ENCODE measurements at places on chromosomes 1 and 21.

GRCh38 chr1:69852151-69852550 is 284.4 kb downstream of the LRRC7 start:
- DNase-seq: no peak

DNA sequence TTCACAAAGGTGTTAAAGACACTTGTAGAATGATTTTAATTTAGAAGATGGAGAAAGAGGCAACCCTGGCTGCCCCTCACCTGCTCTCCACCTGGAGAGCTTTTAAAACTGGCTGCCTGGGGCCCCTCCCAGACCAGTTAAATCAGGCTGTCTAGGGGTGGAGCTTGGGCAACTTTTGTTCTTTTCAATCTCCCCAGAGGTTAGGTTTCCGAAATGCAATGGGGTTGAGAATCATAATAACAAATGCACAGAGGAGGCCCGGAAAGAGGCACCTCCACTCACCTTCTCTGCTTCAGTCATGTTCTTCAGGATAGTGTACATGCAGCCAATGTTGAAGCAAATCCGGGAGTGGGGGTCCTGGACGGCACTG is 400 bp downstream of the NCF2 start:
- DNase-seq: no peak

DNA sequence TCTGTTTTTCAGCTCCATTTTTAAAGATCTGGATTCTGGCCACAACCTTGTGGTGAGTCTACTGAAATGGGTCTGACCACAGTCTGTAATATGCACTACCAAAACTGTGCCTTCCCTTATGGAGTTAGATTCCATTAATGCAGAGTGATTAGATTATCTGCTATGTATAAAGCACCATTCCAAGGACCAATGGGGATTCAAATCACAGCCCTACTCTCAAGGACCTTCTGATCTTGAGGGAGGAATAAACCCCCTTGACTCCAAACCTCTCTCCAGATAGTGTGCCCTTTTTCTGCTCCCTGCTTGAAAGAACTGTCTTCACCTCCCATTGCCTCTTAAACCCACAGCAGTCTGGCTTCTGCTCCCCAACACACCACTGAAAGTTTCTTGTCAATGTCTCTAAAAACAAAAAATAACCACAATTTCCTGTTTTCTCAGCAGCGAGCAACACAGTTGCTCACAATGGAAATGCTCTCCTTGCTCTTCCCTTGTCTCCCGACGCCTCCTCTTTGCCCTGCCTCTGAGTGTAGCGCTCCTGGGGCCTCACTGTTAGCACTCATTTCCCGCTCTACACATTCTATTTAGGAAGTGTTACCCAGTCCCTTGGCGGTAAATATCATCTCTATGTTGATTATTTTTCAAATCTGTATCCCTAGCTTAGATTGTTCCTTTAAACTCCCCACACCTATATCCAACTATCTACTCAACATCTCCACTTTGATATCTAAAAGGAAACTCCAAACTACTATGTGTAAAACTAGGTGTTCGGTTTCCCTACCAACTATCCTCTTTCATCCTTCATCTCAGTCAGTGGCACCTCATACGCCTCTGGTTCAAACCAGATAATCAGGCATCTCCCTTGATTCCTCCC is 13.6 kb downstream of the PCNX2 start:
- DNase-seq: no peak

GRCh38 chr21:29664615-29665014 is 275.2 kb downstream of the GRIK1 start:
- DNase-seq: no peak

GRCh38 chr21:43676391-43676790 is 17.0 kb downstream of the RRP1B start:
- DNase-seq: no peak

GRCh38 chr1:76124196-76124595 is 49.6 kb downstream of the ST6GALNAC3 start:
- no peak for DNase-seq

GRCh38 chr1:155809088-155809487 is 47.9 kb downstream of the GON4L start:
- no peak for DNase-seq

GRCh38 chr1:78104322-78104721 is 58.6 kb downstream of the GIPC2 start:
- peak; percentile 64 for DNase-seq

GRCh38 chr1:97119260-97120158 is 397.9 kb downstream of the PTBP2 start:
- DNase-seq: no peak

GRCh38 chr1:18409609-18410237 is 71.0 kb upstream of the KLHDC7A start:
- no peak for DNase-seq

DNA sequence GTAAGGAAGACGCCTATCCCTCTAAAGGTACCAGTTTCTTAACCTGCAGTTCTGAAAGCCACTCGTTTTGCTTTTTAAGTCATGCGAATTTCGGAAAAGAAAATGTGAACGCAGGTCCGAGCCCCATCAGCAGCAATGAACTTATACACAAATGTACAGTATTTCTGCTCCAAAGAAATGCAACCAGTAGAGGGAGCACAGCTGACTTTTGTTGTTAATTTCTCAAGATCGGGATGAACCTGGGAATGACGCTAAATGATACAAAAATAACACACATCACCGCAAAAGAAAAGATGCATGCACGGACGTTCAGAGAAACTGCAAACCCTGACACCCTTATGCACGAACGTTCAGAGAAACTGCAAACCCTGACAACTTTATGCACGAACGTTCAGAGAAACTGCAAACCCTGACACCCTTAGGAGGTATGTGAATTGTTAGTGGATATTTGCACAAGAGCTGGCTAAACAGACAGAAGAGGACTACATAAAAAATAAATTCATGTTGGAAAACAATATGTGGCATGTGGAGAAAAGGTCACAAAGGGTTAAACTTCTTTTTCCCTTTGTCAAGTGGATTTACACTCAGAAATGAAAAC is 3.5 kb upstream of the TIAM1 start:
- DNase-seq: no peak

DNA sequence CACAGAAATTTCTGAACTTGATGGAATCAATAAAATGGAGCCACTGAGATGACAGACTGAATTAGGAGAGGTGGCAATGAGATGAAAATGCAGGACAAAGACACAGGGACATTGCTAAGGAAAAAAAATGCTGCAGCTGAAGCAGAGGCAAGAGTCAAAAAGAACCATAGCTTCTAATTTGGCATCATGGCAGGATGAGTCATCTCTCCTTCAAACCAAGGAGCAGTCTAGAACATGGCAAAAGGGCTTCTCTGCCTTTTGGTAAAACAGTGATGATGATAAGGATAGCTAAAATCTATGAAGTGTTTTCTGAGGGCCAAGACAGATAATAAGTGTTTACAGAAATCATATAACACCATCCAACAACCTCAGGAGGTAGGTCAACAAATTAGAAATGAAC is 16.8 kb downstream of the SLC19A2 start:
- no peak for DNase-seq

GRCh38 chr1:176364236-176364905 is 98.6 kb upstream of the PAPPA2 start:
- DNase-seq: no peak

DNA sequence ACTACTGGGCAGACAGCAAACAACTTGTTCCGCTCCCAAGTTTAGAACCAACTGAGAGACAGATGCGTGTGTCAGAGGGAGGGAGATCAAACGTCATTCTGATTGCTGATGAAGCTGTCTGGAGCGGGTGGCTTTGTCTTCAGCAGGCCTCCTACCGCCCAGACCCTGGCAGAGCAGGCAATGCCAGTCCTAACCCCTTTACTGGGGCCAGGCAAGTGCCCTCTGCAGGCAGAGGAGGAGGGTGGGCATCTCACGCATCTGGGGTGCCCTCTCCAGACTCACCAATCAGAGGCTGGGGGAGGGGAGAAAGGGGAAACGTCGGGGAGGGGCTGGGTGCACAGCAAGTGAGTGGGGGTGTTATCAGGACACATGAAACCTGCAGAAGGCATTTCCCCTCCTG is 126.6 kb downstream of the ACTL8 start:
- no peak for DNase-seq

GRCh38 chr1:198660341-198661261 is 21.8 kb downstream of the PTPRC start:
- DNase-seq: no peak

- peak; percentile 7 for DNase-seq
Measured at GRCh38 chr1:190205713-190206112, 272.0 kb downstream of the BRINP3 start.

GRCh38 chr1:201456499-201457309 is 12.3 kb downstream of the PHLDA3 start:
- DNase-seq: peak; percentile 96

GRCh38 chr1:41700986-41701535 is 216.6 kb upstream of the EDN2 start:
- DNase-seq: no peak

DNA sequence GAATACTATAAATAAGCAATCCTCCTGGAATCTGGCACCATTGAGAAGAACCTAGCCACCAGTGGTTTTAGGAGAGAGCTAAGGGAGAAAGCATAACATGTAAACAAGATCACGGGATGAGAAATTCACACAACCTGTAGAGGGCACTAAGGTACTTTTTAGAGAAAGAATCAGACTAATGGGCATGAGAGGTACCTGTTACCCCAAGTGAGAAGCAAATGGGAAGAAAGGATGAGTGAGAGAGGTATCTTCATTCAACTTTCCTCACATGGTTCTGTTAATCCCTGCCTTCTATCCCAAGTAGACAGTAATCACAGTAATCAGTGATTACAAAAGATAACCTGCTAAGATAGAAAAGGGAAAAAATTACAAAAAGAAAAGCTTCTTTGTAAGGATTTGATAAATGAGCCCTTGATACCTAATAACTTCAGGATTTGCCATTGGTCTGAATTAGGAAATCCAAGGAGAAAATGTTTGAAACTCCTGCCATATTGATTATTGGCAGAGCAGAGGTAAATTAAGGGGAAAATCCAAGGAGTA is 251.1 kb upstream of the ADGRL2 start:
- DNase-seq: no peak

DNA sequence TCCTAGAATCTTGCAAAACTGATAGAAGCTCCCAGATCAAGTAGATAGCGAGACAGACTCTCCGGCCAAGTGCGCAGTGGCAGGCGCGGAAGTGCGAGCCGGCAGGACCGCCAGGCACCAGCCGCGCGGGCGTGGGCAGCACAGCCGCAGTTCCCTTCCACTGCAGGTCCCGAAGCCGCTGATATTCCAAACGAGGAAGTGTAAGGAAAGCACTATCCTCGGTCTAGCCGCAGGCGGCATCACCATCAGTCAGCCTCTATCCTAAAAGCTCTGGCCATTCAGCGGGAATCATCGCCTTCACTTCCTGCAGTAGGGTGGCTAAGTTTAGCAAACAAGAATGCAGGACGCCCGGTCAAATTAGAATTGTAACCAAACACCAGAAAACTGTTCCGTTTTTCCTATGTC is 710 bp downstream of the GLRX2 start:
- DNase-seq: no peak

DNA sequence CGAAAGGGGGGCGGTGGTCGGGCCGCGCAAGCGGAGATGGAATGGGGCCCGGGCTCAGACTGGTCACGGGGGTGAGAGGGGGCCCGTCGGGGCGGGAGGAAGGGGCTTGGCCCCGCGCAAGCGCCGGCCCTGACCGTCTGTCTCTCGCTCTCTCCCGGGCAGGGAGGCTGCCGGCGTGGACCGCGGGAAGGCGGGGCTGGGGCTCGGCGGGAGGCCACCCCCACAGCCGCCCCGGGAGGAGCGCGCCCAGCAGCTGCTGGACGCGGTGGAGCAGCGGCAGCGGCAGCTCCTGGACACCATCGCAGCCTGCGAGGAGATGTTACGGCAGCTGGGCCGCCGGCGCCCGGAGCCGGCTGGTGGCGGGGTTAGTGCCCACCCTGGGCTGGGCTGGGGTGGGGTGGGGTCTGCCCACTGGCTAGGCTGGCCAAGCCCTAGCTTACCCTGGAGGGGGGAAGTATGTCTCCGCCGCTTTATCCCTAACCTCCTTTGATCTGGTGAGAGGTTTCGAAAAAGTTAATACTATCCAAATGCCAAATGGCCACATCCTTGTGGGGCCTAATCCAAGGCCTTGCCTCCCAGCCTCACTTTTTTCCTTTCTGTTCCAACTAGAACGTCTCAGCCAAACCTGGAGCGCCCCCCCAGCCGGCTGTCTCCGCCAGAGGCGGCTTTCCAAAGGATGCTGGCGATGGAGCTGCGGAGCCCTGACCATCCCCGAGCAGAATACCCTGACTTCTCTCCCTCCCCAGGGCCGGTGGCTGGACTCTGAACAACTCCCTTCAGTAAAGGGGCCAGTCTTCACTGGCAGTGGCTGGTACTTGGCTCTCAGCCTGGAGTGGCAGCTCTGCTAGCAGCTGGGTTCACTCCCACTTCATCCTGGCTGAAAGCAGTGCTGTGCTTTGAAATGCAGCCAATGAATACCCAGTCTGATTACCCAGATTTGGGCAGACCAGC is 636 bp upstream of the YRDC start:
- DNase-seq: no peak

GRCh38 chr21:38804789-38805327 is 871 bp upstream of the ETS2 start:
- DNase-seq: no peak

DNA sequence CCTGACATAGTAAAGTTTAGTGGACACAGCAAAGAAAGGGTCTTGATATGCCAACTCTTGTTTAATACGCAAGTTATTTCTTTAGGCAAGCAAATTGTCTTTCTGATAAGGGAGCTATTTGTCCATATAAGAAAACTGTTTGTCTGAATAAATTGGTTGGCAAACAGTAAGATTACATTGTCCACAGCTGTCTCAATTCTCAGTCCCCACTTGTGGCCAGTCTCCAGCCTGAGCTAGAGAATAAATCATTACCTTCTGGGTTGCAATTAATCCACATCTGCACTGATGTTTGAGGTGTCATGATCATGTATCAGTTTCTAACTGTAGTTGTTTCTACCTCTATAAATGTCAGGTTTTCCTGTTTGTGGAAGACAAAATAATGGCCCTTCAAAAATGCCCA is 60.0 kb upstream of the TNR start:
- DNase-seq: no peak

DNA sequence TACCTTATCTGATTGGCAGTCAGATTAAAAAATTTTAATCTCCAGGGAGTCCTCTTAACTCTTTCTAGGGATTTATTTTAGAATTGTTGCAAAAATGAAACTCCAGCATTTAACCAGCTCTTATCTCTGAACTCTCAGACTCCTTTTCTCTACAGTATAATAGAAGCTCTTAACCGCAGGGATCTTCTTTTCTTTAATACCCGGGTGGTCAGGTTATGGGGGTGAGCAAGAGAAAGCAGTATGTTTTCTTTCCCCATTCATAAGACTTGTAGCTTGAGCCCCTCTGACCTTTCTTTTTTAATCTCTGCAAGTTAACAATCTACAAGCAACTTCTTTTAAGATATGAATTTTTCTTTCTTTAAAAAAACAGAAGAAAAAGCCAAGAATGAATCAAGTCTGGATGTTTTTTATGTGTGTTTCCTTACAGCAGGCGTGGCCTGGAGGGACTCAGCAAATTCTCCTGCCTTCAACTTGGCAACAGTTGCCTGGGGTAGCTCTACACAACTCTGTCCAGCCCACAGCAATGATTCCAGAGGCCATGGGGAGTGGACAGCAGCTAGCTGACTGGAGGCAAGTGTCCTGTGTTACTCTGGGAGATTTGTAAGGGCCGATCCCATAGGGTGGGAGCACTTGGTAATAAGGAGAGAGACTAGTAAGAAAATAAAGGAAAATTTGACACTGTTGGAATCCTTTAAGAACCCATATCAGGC is 13.4 kb upstream of the OLFML3 start:
- no peak for DNase-seq

GRCh38 chr1:7325254-7325653 is 445.8 kb upstream of the VAMP3 start:
- no peak for DNase-seq
